ENCODE measurements at places on chromosomes 1 and 21.

- DNase-seq, result no peak
Measured at GRCh38 chr21:37356706-37357105, 9.9 kb upstream of the DYRK1A start.

GRCh38 chr1:62688687-62689085 is 500 bp upstream of the DOCK7 start:
- DNase-seq, result no peak

DNA sequence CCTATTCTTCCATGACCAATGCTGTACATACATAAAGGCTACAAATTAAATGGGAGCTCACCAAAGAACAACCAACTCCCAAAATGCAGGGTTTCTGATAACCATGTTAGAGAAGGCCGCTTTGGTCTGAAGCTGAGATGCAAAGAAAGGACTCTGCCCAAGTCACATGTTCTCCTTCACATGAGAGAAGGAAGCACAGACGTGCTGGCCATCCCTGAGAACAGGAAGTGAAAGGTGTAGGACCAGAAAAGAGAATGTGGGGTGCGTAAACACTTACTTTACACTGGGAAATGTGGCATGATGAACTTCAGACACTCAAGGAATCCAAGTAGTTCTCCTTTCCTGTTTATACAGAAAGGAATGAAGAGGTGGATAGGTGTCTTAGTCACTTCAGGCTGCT is 31.7 kb upstream of the TADA1 start:
- no peak for DNase-seq

- no peak for DNase-seq
Measured at GRCh38 chr1:109255097-109255651, 5.8 kb downstream of the CELSR2 start.

- no peak for DNase-seq
Measured at GRCh38 chr1:43432171-43432860, 21.4 kb downstream of the HYI start.

Measured in stimulated activated CD4-positive, alpha-beta T cell treated with anti-CD3 and anti-CD28 coated beads, Interleukin-4, amount 100 ng/mL, for 4 hours (primary cell).